ENCODE measurements at places on chromosomes 1 and 21.

DNA sequence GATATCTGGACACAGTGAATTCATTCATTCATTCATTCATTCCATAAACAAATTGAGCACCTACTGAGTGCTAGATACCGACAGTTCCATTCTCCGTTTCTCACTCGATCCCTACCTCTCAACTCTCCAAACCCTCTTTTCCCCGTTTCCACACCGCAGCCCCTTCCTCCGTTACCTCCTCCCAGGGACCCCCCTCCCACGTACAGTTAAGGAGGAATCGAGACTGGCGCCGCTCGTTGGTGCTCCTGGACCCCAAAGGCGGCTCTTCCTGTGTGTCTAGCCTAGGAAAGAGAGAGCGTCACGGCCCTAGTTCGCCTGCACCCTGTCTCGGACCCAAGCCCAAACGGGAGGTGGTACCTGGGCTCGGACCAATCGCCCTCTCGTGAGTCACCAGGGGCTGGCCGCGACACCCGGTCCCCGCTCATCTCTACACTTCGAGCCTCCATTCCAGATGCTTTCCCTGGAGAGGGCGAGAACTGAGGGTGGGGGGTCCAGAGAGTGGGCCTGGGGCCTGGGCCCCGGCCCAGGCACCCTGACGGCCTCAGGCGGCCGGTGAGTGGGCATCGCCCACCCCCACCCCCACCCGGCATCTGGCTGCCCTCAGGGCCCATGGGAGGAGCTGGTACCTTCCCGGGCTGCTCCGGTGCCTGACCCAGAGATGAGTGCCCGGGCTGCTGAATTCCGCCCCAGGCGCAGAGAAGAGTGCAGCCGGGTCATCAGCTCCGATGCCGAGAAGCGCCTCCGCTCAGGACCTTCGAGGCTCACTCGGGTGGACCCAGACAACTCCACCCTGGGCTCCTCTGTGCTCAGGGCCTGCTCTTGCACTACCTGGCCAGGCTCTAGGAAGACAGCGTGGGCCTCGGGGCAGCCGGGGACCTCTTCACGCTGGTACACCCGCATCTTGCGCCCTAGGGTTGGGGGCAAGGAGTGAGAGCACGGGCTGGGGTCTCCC lies 4.9 kb downstream of the ARHGEF19 start:
- DNase-seq, result no peak

GRCh38 chr1:225772848-225773247 lies 4.8 kb upstream of the SRP9 start:
- DNase-seq, result no peak

- no peak for DNase-seq
Observed at GRCh38 chr1:156412653-156413321, 43.8 kb downstream of the RHBG start.

DNA sequence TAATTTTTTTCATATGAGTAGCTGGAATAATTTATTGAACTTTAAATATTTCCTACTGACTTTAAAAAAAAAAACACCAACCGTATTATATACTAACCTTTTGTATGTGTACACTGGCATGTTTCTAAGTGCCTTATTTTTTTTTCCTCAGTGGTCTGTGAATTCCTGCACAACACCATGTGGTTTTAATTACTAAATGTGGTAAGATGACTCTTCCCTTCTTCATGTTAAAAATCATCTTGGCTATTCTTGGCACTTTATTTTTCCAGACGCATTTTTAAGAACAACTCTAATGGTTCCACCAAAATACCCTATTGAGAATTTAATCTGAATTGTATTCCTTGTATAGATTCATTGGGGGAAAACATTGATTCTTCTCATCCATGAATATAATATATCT lies 28.4 kb downstream of the PPP2R5A start:
- no peak for DNase-seq

DNA sequence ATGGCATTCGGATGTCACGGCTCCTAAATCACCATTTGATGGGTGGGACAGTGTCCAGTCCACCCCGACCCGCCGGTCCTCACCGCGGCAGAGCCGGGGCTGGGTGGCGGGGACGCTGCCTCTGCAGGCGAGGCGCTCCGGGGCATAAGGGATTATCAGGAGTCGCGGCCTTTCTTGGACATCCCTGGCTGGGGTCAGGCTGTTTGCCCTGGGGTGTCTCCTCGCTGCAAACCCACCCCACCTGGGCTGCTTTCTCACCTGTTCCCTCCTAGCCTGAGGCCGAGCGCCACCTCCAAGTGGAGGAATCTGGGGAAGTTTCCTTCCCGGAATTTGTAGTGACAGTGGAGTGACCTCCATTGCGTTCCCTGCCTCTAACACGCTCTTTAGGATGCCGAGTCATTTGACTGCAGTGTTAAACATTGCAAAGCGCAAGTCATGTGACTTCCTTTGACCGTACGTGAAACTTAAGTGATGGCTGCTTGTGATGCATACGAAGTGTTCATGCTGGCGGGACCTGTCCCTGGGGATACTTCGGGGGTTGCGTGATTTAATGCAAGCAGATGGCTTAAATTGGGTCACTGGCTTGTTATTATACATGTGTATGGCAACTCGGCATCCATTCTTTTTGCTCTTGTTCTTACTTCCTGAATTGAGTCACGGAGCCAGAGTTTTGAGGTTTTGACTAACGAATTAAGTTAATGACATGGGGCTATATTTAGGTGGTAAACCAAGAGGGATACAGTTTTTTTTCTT lies 536 bp downstream of the LGALS8 start:
- DNase-seq, result peak; percentile 40

GRCh38 chr1:94471271-94471670 lies 53.1 kb downstream of the ABCD3 start:
- no peak for DNase-seq

DNA sequence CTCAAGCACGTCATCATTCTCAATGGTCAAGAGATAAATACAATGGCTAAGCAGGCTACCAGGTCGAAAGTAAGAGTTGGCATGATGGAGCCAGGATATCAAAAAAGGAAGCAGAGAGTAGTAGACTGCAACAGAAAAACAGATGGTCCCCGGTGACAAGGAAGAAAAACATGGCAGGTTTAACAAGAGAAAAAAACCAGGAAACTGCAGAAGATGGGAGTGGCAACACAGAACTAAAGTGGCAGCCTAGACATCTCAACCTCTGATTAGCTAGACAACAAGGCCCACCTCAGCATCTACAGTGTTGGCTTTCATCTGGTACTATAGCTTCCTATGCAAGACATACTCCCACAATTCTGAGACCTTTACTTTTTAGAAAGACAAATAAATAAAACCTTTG lies 3.1 kb downstream of the UBR4 start:
- DNase-seq, result no peak

DNA sequence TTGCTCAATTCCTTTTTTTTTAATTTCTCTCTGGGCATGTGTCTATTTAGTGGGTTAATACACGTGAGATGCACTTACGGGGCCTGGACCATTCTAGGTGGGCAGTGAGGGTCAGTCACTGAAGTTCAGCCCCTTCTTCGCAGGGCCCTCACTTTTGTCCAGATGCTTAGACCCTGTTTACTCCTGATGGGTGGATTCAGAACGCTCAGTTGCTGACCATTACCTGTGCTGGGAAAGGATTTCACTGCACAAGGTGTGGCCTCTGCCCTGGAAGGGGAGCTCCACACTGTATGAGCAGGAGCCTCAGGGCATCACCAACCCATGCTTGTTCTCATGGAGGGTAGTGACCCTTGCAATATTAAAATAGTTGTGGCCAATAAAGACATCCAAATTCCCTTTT lies 4.5 kb downstream of the PRAMEF12 start:
- DNase-seq, result no peak

DNA sequence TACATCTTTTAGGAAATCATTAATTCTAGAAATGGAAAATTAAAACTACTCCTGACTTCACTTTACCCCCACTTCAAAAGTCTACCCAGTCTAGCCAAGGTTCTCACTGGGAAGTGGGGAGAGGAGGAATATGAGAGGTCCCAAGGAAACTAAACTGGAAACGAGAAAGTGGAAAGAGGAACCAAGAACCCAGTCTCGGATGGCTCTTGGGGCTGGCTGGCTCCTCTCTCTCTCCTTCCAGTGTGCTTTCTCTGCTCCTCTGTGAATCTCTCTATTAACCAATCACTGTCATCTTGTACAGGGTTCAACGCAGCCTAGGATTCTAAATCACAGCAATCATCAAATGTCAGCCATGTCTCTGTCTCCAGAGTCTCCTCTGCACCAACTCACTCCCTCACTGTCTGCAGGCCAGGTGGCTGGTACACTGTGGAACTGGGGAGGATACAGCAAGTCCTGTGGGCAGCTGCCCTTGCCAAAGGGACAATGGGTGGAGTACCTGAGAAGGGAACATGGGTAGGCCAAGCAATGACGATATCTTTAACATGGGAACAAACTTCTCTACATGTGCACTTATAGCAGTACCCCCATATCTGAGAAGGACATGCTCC lies 33.7 kb downstream of the GNB1 start:
- no peak for DNase-seq

GRCh38 chr1:89719502-89720306 lies 86.8 kb downstream of the LRRC8C start:
- DNase-seq, result no peak

GRCh38 chr1:115850937-115851336 lies 10.0 kb upstream of the NHLH2 start:
- DNase-seq, result no peak

DNA sequence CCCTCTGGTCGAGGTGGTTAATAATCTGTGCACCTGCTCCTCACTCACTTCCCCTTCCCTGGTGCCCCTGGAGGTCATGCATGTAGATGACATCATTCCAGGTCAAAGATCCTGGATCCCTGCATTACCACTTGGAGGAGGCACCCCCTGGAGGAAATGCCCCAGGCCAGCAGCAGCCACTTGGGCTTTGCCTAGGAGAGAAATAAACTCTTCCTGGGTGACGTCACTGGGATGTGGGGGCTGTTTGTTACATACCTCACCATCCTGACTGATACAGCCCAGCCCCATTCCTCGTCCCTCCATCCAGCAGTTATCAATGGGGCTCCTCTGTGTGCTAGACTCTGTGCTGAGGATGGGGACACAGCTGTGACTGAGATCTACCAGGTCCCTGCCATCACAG lies 433.6 kb downstream of the PTPRU start:
- no peak for DNase-seq

DNA sequence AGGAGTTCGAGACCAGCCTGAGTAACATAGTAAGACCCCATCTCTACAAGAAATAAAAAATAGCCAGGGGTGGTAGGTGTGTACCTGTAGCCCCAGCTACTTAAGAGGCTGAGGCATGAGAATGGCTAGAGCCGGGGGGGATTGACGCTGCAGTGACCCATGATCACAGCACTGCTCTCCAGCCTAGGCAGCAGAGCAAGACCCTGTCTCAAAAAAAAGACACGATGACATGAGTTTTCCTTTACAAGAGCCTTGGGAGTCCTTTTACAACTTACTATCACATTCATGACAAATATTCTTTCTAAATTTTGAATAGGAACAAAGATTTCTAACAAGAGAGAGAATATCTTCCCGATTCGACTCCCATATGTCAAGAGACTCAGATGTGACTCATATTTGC lies 3.3 kb upstream of the BRWD1 start:
- no peak for DNase-seq

GRCh38 chr1:91894036-91894761 lies 8.2 kb upstream of the TGFBR3 start:
- no peak for DNase-seq

DNA sequence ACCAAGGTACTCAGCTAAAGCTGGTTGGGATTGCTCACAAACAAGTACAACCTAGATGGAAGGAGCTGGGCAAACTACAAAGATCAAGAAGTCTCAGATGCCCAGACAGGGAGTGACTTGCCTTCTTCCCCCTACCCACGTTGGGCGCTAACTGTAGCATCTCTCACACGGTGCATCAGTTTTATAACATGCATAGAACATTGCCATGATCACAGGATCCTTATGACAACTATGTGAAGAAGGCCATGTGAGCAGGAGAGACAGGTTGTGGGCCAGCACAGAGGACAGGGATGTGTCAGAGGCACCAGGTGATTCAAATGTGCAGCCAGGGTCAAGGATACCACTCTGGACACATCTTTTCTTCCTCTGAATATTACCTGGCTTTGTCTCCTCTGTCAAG lies 28.3 kb upstream of the CYP4B1 start:
- DNase-seq, result no peak

- DNase-seq, result no peak
Observed at GRCh38 chr1:235657747-235658526, 8.4 kb upstream of the GNG4 start.

- no peak for DNase-seq
Observed at GRCh38 chr1:8510041-8510823, 192.3 kb downstream of the SLC45A1 start.

DNA sequence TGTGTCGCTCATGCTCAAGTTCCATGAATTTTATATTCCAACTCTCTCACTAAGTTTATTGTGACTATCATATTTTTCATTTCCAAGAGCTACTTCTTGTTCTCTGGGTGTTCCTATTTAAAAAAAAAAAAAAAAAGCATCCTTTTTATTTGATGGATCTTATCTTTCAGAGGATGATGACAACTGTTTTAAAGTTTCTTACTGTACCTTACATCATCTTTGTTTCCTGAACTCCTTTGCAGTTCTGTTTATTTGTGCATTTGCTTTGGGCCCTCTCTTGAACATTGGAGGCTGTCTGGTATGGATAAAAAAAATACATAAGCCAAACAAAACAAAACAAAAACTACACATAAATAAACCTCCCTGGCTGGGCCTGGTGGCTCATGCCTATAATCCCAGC lies 32.1 kb upstream of the FAM20B start:
- DNase-seq, result no peak

DNA sequence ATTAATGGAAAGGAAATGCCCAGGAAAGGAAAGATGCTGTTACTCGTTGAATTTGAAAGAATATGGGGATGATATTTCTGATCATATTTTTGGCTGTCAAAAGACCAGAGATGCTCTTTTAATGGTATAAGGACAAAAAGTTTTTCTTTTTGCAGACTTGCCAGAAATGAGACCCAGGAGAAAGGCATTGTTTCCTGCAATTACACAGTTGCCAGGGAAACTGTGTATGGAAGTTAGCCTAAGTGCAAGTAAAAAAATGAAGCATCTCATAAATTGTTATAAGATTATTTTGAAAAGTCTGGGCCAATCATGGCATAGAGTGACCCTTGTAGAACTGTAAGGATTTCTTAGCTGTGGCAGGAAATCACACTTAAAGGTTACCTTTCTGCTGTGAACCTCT lies 155.7 kb upstream of the BEND5 start:
- DNase-seq, result no peak

- no peak for DNase-seq
Observed at GRCh38 chr1:31674626-31675025, 29.2 kb downstream of the COL16A1 start.
